ENCODE measurements at places on chromosomes 5 and 9.

DNA sequence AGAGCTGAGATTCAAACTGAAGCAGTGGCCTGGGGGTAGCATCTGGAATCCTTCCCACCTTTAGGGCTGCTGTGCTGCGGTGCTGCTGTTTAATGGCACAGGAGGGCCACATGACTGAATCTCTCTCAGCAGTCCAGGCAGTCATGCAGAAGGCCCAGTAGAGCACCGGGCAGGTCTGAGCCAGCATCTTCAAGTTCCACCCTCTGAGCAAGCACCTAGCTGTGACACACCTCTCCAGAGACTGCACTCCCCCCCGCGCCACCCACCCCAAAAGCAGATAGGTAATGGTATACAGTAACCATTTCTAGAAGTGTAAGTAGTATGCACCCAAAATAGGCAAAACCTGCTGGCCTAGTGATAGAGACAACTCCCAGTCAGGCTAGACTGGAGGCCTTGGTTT, 8.2 kb downstream of the IL4 start:
- no peak for DNase-seq

DNA sequence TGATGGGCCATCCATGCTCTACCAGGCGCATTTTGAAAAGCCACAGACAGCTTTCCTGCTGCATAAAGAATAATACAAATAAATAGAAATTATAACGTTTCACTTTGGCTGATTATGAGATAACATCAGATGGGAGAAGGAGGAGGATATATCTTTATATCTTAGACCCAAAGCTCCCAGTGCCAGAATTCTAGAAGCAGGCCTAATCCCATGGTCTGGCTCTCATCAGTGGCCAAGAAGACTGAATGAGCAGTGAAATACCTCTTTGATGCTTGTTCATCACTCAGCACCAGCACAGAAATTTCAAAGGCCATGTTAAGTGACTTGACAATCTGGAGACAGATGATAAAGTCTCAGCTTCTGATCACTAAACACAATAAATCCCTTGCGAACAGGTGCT, 107.6 kb downstream of the PPP2R2B start:
- no peak for DNase-seq

GRCh38 chr5:131863700-131864099, 66.9 kb upstream of the FNIP1 start:
- DNase-seq = no peak

DNA sequence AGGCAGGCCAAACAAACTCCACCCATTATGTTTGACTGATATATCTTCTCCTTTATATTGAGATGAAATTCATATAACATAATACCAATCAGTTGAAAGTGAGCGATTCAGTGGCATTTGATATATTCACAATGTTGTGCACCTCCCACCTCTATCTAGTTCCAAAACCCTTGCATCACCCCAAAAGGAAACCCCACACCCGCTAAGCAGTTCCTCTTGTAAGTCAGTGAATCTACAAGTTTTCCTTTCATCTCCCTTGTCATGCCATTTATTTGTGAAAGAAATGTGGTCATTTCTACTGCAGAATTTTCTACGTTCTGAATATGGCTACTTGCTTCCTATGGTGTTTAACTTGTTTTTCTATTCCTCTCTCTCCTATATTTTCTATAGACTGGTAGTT, 99.4 kb upstream of the PTPN3 start:
- DNase-seq = peak; percentile 4

GRCh38 chr5:119470851-119471451, 18.7 kb downstream of the HSD17B4 start:
- DNase-seq = peak; percentile 36

Measured in inflammatory macrophage treated with lipopolysaccharide for 4 hours (primary cell).